Activated CD8-positive, alpha-beta T cell treated with anti-CD3 and anti-CD28 coated beads, Interleukin-2, amount 10 ng/mL, durations not matched to agents 7 days and 5 days (primary cell): ENCODE measurements at places on chromosomes 16 and 17. TPM values are rescaled to one million over a fixed set of nuclear protein-coding genes. Genes with fewer than 3 reads are reported as not detected.

VMO1 gene
- not detected for total RNA-seq

HOXB5 gene
- not detected for total RNA-seq

HS3ST3B1 gene
- total RNA-seq = 9.9 TPM

MRC2 gene
- 2.3 TPM for total RNA-seq

TNP2 gene
- total RNA-seq = not detected

RPUSD1 gene
- total RNA-seq = 30.1 TPM

RPRML gene
- not detected for total RNA-seq

CCDC78 gene
- total RNA-seq = 3.9 TPM

EXOC3L1 gene
- not detected for total RNA-seq

C16orf92 gene
- total RNA-seq = not detected

BRIP1 gene
- 24.3 TPM for total RNA-seq

CIITA gene
- 23.6 TPM for total RNA-seq

PTX4 gene
- total RNA-seq = not detected

KCNAB3 gene
- total RNA-seq = 10.3 TPM

SPNS3 gene
- total RNA-seq = 26.8 TPM

ZP2 gene
- not detected for total RNA-seq

SLC38A8 gene
- total RNA-seq = not detected

KRTAP9-3 gene
- not detected for total RNA-seq

TBC1D3E gene
- total RNA-seq = not detected

TAT gene
- total RNA-seq = not detected

CNTNAP1 gene
- total RNA-seq = 0.71 TPM

ADAMTS18 gene
- total RNA-seq = not detected

UNC13D gene
- total RNA-seq = 249 TPM

CEMP1 gene
- total RNA-seq = not detected

ZNF500 gene
- 14.0 TPM for total RNA-seq

ABCC3 gene
- total RNA-seq = not detected

TEKT1 gene
- total RNA-seq = not detected

ZNF785 gene
- 11.7 TPM for total RNA-seq

ERI2 gene
- total RNA-seq = 15.0 TPM

CTF1 gene
- 0.34 TPM for total RNA-seq
